A172 (cell line): ENCODE measurements at places on chromosomes 6 and 20.

DNA sequence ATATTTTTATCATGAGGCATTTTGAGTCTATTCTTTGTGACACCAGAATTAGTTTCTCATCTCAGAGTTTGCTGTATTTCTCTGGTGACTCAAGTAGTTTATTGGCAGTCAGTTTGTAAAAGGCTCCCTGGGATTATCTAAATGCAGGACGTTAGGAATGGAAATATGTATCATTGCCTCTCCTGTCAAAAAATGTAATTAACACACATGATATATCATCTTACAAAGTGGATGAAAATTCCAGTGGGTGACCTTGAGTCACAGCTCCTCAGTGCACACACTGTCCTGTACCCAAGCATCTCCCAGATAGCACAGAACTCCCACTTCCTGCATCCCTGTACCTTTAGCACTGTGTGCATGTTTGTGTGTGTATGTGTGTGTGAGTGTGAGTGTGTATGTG, 258.6 kb downstream of the LAMA2 start:
- peak; percentile 17 for DNase-seq

DNA sequence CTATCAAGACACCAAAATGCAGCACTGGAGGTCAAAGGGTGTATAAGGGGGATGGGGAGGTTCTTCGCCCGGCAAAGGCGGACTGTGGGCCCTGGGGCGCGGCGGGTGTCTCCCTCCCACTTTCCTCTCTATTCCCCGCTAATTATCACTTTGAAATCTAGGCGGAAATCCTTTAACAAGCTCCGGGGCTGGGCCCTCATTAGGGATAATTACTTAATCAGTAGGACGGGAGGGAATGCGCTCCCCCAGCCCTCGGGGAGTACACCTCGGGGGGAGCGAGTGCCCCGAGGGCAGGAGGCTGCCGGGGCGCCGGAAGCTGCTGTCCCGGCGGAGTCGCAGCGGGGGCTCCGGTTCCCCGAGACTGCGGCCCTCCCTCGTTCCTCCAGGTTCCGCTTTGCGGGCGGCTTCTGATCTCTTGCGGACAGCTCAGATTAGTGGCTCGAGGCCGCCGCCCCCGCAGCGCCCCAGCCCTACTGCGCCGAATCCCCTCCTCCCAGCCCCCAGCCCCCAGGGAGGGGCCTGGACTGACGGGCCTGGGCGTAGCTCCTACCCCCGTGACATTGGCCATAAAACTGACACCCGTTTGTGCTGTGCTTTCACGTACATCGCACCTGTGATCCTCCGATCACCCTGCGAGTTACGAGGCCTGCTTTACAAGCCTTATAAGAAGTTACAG, 14.7 kb downstream of the MUCL3 start:
- DNase-seq: no peak

- DNase-seq: peak; percentile 32
Measured at GRCh38 chr6:19812512-19813119, 24.6 kb upstream of the ID4 start.

- DNase-seq: no peak
Measured at GRCh38 chr6:159122453-159122852, 46.7 kb upstream of the FNDC1 start.

- DNase-seq: no peak
Measured at GRCh38 chr6:14430218-14430617, 312.6 kb downstream of the CD83 start.

DNA sequence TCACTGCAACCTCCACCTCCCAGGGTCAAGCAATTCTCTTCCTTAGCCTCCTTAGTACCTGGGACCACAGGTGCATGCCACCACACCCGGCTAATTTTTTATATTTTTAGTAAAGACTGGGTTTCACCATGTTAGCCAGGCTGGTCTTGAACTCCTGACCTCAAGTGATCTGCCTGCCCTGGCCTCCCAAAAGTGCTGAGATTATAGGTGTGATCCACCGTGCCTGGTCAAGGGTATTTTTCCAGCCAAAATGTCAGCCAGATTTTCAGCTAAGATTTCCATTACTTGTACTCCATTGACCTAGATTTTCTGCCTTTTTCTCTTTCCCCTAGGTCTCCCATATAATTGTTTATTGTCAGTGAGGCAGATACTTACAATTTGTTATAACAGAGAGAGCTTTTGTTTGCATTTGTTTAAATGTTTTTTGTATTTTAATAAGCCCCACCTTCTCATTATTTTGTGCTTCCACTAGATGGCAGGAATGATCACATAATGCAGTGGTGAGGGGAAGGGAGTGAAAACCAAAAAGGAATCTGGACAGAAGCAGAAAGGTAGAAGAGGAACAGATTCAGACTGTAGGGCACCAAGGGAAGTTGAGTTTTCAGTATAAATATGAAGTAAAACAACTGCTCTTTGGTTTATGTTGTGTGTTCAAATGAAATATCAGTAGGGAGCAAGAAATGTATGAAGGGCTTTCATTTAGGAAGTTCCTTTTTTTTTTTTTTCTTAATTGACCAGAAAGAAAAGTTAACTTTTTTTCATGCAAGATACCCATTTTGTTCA, 29.7 kb downstream of the RPF2 start:
- DNase-seq: peak; percentile 21

DNA sequence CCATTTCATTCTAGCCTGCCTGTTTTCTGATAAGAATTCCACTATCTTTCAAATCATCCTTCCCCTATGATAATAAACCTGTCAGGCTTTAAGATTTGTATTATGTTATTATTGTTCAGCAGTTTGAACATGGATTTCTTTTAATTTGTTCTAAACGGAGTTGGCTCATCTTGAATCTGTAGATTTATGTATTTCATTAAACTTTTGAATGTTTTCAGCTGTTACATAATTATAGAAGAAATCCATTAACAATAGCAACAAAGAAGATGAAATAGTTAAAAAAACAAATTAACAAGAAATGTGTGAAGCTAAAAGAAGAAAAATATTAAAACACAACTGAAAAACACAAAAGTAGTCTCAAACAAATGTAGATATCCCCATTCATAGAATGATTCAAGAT, 223.7 kb upstream of the RUNX2 start:
- DNase-seq: no peak

DNA sequence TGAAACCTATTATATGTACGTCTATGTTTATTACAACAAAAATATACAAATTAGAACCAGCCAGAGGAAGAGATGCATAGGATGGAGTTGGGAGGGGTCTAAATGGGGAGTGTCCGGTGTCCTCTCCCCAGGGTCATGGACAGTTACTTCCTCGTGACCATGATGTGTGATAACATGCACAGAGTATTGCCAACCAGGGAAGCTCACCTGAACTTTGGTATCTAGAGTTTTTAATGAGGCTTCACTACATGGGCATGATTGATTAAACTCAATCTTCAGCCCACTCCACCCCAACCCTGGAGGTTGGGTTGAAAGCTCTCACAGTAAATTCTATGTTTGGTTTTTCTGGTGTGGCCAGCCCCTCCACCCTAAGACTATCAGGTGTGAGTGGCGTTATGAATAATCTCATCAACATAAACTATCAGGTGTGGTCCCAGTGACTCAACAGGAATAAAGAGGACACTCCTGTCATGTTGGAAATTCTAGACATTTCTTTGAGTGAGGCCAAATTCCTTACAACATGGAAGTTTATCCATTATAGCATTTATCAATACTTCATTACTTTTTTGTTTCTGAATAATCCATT, 36.4 kb upstream of the FKBP1A start:
- no peak for DNase-seq

DNA sequence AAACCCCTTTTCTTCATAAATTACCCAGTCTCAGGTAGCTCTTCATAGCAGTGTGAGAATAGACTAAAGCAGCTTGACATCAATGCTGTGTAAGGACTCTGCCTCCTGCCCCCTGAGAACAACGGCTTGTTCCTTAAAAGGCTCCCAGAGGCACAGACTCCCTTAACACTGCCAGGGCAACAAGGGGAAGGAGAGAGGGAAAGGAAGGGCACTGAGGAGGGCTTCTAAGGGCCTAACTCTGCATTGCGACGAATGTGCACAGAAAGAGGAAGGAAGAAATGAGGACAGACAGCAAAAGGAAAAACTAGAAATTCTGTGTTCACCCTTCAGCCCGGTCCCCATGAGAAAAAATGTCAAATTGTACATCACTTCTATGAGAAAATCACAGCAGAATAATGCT, 74.0 kb downstream of the AGPAT4 start:
- no peak for DNase-seq

GRCh38 chr6:133952815-133953633, at the start of gene TBPL1:
Gene TBPL1, plus strand, starts transcription at chr6:133953224. Its CDS starts 26,902 bp downstream, at chr6:133980126.
- DNase-seq: peak; percentile 94

- no peak for DNase-seq
Measured at GRCh38 chr6:118299457-118299856, 248.6 kb upstream of the PLN start.

DNA sequence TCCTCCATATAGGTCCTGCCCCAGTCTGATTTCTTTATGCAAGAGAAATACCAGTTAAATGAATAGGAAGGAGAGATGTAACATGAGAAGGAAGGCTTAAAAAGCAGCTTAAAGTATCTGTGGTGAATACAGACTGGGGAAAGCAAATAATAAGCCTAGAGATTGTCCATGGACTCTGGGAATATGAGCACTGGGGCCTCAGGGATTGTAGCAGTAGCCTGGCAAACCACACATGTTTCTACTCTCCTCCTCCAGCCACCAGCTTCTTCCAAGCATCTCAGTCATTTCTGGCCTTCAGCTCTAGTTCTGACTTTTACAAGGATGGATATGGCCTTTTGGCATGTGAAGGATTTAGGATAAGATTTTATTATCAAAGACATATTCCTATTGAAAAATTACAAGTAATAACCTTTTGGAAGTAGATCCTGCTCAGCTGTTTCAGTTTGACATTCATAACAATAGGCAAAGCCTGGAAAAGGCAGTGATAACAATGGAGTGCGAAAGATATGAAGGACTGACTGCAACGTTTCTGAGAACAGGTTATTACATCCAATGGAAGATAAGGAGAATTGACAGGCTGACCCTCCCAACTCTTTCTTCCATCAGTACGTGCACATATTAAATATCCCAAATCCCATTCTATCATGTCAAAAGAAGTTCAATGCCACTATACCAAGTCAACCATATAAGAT, 41.6 kb downstream of the CYP39A1 start:
- no peak for DNase-seq

GRCh38 chr6:4399656-4400055, 264.3 kb upstream of the ECI2 start:
- no peak for DNase-seq

DNA sequence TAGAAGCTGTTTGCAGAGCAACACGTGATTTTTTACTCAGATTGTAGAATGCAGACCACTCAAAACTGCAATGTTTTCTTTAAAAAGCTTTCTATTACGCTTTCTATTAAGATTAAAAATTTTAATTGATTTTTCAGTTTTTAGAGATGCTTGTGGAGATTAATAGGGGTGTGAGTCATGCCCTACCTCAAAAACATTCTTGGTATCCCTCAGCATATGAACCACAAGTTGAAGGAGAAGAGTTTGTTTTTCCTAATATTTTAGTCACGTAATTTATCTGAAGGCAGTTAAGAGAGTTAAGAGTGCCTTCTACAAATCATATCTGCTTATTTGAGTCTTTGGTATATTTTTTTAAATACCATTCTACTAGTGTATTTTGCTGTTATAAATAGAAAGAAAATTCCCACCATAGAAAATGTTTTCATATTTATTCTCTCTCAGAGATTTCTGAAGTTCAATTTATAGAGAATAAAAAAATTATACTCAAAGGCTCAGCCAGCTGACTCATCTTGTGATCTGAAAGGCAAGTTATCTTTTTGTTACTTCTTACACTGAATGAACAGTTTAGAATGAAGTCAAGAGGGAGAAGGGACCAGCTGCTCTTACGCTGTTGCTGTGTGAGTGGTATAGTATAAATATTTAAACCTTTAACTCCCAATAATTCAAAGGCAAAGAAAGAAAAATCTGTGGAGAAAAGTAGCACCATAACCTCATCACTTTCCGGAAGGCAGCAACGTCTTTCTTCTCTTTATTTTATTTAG, 7.6 kb downstream of the RIPOR2 start:
- DNase-seq: no peak

- DNase-seq: no peak
Measured at GRCh38 chr6:69775941-69776340, 20.9 kb downstream of the LMBRD1 start.

- no peak for DNase-seq
Measured at GRCh38 chr6:12408752-12409151, 118.6 kb downstream of the EDN1 start.

GRCh38 chr20:44135417-44136204, 51.4 kb downstream of the JPH2 start:
- no peak for DNase-seq

DNA sequence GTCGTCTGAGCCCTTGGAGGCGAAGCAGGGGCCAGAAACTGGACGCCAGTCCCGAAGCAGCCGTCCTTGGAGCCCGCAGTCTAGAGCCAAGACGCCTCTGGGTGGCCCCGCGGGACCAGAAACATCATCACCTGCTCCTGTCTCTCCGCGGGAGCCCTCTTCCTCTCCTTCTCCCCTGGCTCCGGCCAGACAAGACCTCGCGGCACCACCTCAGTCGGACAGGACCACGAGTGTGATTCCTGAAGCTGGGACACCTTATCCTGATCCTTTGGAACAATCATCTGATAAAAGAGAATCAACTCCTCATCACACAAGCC, 416 bp downstream of the RSPH4A start:
- DNase-seq: no peak

- DNase-seq: peak; percentile 70
Measured at GRCh38 chr6:7050872-7051779, 56.6 kb upstream of the RREB1 start.

GRCh38 chr6:67358241-67358640, 1276.8 kb upstream of the ADGRB3 start:
- DNase-seq: no peak

GRCh38 chr20:56629464-56630085, 469 bp downstream of the TFAP2C start:
- peak; percentile 19 for DNase-seq

DNA sequence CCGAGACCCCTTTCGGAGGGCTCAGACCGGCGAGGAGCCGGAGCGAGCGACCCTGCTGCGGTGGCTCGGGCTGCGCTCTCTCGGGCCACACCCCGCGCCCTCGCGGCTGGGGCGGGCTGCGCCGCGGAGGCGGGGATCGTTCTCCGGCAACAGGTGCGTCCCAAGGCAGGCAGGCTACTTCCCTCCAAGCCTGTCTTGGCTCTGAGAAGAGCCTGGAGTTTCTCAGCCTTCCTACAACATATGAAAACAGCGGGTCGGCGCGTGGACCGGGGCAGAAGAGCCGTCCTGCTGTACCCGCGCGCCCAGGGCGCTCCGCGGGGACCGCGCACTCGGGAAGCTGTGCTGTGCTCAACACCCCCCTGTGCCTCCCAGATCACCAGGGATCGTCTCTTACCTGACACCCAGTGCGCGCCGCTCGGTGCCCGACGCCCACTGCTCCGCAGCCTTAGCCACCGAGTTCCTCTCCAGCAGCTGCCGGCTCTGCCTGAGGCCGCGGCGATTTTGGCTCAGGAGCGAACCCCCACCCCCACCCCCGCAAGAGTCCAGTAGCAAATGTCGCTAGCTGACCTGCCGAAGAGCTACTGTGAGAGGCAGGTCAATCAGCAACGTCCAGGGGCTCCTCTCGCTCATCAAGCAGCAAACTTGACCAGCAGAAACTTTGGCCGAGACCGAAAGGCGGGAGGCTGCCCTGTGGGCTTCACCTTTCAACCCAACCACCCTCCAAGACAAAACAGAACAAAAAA, 3.7 kb upstream of the OLIG3 start:
- DNase-seq: no peak

- peak; percentile 16 for DNase-seq
Measured at GRCh38 chr6:169725125-169726048, 1.1 kb upstream of the PHF10 start.
